ENCODE measurements at places on chromosomes 6 and 20. TPM values are rescaled to one million over a fixed set of nuclear protein-coding genes. Genes with fewer than 3 reads are reported as not detected.
A peak's percentile ranks its signal among the peaks of the same experiment; 100 is the strongest.

VPS52 gene
- 42.2 TPM for total RNA-seq

- DNase-seq, result no peak
- H3K4me3 ChIP-seq, result no peak overlapping the region
- no peaks in the 10 kb centered on the region for H3K4me1 ChIP-seq
- no peak overlapping the region for H3K27ac ChIP-seq
Observed at GRCh38 chr6:142783499-142783898, 161.5 kb downstream of the HIVEP2 start.

ZC3H12D gene
- total RNA-seq, result 2.2 TPM

GRCh38 chr20:17344790-17345189 lies 118.0 kb downstream of the PCSK2 start:
- no peaks in the 10 kb centered on the region for H3K4me1 ChIP-seq
- peak; percentile 20 for DNase-seq
- H3K27ac ChIP-seq, result no peak overlapping the region
- H3K36me3 ChIP-seq, result no peaks in the 10 kb centered on the region

GRCh38 chr20:271069-271468 lies 13.5 kb downstream of the DEFB132 start:
- H3K27ac ChIP-seq, result no peak overlapping the region
- no peaks in the 10 kb centered on the region for H3K36me3 ChIP-seq
- no peaks in the 10 kb centered on the region for H3K4me1 ChIP-seq
- no peaks in the 10 kb centered on the region for H3K27me3 ChIP-seq
- DNase-seq, result no peak

GRCh38 chr6:47134476-47135189 lies 92.5 kb upstream of the ADGRF1 start:
- H3K27me3 ChIP-seq, result no peaks in the 10 kb centered on the region
- no peak overlapping the region for H3K4me3 ChIP-seq
- no peaks in the 10 kb centered on the region for H3K36me3 ChIP-seq
- no peak overlapping the region for H3K27ac ChIP-seq
- no peaks in the 10 kb centered on the region for H3K4me1 ChIP-seq

GRCh38 chr20:53492212-53492611 lies 101.4 kb downstream of the ZNF217 start:
- DNase-seq, result no peak
- H3K4me1 ChIP-seq, result peaks cover 7% of the 10 kb centered on the region
- H3K27ac ChIP-seq, result no peak overlapping the region

DNA sequence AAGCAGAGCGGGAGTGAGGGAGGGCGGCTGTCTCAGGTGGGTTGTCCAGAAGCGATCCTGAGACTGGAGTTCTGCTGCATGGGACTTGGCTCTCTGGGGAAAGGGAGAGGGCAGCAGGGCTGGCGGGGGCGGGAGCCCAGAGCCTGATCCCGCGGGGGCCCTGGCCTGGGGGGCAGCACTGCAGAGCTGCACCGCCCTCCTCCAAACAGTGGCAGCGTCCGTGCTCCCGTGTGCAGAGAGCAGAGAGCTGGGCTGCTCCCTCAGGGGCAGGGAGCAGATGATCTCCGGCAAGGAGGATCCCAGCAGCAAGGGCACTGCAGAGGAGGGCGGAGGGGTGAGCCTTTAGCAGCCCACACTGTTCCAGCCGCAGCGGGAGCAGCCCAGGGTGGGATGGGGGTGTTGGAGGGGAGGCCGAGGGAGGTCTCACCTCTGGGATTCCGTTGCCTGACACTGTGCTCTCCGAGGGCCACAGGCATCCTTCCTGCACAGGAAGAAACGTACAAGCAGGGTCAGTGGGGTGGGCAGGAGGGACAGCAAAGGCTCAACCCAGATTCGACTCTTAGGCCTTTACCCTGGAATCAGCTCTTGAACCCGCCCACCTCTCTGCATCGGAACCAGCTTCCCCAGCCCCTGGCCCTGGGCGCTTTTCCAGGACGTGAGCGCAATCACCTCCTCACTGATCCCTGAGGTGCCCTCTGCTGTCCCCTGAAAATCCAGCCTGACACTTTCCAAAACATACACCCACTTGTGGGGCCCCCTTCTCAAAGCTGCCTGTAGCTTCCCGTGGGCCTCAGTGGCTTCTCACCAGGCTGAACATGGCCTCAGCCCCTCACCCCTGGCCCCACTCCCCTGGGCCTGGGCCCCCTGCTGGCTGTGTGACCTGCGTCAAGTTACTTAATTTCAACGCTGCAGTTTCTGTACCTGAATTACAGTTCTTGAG lies 32.6 kb upstream of the ZBP1 start:
- DNase-seq, result peak; percentile 71
- H3K4me1 ChIP-seq, result peaks cover 9% of the 10 kb centered on the region
- no peaks in the 10 kb centered on the region for H3K36me3 ChIP-seq
- no peaks in the 10 kb centered on the region for H3K27me3 ChIP-seq
- H3K4me3 ChIP-seq, result no peak overlapping the region

DNA sequence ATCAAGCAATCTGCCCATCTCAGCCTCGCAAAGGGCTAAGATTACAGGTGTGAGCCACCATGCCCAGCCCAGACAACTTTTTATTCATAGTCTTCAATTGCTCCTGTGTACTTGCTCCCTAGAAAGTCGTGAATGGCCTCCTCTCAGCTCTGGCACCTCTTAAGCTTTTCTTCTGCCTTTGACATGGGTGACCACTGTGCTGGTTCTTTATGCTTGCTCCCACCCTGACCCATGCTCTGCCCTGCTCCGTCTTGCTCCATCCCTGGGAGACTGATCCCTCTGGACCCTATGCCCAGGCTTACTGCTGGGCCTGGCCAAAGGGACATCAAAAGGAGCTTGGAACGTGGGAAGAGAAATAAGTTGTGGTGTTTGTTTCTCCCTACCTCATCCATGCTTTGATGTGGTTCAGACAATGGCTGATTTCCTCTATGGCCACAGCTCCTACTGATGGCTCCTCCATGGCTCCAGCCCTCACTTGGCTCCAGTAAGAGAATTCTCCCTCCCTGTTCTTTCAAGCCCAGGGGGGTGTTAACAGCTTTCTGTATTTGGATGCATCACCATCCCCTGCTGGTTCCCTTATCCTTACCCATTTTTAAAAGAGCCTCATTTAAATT lies 7.7 kb upstream of the TREM2 start:
- H3K27ac ChIP-seq, result no peak overlapping the region
- no peaks in the 10 kb centered on the region for H3K4me1 ChIP-seq
- DNase-seq, result peak; percentile 79
- no peak overlapping the region for H3K4me3 ChIP-seq

C6orf52 gene
- not detected for total RNA-seq

All from vagina (tissue), 2 donors.